AG09319 (cell line): ENCODE measurements at places on chromosomes 1 and 21.
A peak's percentile ranks its signal among the peaks of the same experiment; 100 is the strongest.

DNA sequence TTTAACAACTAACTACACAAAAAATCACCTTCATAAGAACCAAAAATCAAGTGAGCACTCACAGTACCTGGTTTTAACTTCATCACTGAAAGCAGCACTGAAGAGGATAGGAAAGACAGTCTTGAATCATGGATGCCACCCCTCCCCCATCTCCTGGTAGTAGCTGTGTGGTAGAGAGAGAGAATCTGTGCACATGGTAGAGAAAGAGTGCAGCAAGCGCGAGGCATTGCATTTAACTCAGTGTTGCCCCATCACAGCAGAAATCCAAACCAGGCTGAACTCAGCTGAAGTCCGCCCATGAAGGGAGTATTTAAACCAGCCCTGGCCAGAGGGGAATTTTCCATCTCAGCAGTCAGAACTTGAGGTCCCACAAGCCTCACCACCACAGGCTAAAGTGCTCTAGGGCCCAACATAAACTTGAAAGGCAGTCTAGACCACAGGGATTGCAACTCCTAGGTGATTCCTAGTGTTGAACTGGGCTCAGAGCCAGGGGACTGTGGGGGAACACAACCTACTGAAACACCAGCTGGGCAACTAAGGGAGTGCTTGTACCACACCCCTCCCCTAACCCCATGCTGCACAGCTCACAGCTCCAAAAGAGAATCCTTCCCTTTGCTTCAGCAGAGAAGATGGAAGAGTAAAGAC is 38.4 kb downstream of the VAV3 start:
- DNase-seq: no peak

DNA sequence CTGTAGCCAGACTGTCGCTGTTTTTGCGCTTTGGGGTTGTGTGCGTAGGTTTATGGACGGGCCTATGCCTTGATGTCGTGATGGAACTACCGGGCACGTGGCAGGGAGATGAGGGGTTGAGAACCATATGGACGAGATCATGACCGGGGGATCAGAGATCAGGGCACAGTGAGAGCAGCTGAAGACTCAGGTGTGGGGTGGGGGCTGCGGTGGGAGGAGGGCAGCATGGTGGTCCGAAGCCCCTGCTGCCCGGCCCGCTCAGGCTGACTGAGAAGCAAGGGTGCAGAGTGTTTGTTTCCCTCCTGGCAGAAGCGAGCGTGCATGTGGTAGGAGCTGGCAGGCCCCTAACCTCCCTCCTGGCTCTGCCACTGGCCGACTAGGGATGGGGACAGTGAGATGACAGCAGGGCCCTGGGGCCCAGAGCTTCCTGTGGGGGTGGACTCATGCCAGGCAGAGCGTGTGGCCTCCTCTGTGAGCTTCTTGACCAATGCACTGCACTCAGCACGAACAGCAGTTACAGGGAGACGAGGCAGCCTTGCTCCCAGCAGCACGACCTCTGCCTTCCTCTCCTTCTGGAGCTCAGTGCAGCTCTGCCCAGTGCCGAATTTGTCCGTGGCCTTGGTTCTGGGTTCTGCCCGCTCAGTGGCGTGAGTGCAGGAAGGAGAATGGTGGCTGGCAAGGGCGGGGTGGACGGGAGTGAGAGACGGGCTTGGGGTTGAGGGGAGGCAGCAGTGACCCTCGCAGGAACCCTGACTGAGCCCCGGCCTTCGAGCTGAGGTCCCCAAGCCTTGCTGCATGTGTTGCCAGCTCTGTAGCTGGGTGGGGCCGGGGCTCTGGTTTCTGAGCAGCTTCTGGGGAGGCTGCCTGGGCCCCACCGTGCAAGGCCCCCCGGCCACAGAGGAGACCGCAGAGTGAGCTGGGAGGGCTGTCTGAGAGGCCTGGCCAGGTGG is 22.2 kb upstream of the LRRC3 start:
- no peak for DNase-seq

DNA sequence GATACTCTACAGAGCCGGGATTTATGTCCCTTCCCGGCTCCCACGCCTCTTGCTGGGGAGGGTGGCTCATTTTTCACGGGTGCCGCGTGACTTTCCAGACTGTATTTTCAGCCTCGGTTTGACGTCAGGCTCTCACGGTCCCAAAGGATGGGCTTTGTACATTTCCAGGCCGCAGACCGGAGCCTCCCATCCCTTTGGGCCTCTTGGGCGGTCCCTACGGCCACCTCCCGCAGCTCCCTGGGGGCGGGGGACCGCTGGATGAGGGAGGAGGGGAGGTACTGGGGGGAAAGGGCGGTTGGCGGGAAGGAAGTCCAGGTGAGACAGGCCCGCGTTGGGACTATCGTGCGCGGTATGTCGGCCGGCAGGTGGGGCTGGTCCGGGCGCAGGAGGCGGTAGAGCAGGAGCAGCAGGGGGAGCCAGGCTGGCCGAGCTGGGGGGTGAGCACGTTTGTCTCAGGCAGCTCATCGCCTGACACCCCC is 17.9 kb downstream of the UBL4B start:
- DNase-seq: no peak

DNA sequence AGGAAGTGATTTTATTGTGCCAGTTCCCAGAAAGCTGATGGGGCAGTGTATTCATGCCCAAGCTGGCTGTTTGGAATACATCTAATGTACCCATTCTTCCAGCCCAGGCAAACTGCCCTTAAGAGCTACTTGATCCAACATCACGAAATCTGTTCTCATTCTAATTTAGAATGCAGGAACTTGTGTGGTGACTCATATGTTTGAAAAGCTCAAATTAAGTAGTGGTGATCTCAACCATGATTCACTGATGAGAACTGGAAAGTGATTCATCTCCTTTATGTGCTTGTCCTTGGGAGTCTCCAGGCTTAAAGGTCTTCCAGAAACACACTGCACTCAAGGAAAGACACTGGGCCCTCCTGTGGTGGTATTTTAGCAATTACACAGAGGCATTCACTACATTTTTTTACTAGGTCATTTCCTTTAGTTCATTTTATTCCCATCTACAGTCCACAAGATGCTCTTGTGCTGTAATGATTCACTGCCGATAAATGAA is 65.4 kb downstream of the RPE65 start:
- peak; percentile 97 for DNase-seq

DNA sequence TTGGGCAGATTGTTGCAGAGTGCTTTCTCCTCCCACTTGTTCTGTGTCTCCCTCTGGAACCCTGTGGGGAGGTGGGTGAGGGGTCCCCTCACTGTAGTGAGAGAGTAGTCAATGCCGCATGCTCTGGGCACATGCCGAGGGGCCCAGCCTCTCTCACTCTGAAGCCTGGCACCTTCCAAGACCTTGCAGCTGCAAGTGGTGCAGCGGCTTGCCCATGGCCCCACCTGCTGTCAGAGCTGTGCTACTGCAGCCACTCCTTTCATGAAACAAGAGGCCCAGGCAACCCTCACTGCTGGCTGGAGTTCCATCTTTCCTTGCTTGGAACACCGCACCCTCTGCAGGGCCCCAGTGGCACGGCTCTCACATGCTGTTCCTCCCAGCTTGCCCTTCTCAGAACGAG is 58.4 kb upstream of the COL6A1 start:
- DNase-seq: peak; percentile 49

GRCh38 chr1:169367096-169367685 is 406 bp downstream of the NME7 start:
- DNase-seq: no peak

GRCh38 chr1:47674189-47674588 is 236.3 kb downstream of the FOXD2 start:
- no peak for DNase-seq

DNA sequence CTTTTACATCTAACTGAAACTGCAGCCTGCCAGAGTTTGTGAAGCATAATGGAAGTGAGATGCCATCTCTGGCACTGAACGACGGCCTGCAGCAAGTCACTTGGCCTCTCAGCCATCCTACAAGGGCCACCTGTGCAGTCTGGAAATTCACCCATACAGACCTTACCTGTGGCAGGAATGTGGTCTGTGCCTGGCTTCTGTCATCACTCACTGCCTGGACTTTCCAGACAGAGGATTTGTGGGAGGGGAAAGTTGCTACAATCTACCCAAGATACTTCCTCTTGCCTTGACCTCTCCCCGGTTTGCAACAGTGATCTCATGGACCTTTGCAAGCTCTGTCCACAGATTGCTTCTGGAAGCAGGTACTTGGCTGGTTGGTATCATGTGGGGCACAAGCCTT is 58.4 kb upstream of the ATP1B1 start:
- no peak for DNase-seq

GRCh38 chr1:92945748-92946270 is 15.5 kb downstream of the DIPK1A start:
- DNase-seq: no peak

GRCh38 chr1:109091078-109091838 is 694 bp downstream of the TMEM167B start:
- DNase-seq: no peak

DNA sequence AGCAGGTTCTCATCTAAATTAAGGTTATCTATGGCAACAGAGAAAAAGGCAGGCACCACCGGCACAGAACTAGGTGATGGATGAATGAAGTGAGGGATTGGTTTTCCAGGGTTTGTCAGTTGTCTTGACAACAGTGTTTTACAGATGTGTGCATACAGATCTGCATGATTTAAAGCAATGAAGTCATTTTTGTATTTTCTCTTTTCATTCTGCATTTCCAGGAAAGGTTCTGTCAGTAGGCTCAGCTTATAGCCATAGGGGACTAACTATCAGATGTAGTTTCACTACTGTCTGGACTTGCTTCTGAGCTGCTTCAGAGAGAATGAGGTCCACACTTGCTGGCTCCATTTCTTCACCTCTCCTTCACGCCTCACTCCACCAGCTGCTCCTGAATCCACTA is 98.2 kb upstream of the LMO4 start:
- DNase-seq: no peak

DNA sequence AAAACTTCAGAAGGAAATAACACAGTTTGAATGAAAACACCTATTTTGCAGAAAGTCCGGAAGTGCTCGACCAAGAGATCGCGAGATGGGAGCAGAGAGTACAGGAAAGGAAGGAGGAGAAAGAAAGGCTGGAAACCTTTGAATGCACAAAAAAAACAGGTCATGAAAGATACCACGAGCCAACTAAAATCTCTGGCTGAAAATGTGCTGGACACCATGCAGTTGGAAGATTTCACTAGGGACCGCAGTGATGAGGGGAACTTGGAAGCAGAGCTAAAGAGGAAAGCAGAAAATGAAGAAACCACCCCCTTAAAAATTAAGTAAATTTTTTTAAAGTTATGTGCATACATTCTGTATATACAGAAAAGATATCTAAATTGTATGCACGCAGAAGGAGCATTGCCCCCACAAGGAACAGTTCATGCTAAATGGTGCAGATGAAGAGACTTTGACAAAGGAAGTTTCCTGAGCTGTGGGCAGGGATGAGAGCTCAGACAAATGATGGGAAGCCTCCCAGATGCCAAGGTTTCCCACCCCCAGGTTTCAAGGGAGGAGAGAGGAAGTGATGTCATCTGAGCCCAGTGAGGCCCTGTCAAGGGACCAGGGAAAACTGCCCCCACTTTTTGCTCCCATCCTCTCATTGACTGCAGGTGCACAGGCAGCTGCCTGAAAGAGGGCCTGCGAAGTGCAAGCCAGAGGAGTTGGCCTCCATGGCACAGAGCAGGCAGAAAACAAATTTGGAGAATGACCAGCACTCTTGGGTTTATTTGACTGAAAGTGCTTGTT is 52.5 kb downstream of the ETS2 start:
- no peak for DNase-seq

DNA sequence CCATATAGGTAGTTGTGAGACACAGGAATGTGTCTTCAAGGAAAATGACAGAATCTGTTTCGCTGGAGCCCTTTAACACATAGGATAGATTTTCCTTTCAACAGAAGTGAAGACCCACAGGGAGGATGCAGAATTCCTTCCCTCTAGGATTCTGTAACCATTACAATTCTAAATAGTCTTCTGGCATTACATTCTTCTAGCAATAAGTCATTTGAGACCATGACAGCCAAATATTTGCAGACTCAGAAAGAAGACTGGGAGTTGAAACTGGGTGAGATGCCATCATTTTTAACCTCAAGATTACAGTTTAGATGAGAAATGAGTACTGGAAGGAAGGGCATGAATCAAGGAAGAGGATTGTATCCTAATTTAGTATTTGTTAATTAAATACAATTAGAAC is 61.6 kb downstream of the ZBTB18 start:
- no peak for DNase-seq

- no peak for DNase-seq
These were observed 95.1 kb downstream of the DNTTIP2 start for GRCh38 chr1:93783876-93784275.

DNA sequence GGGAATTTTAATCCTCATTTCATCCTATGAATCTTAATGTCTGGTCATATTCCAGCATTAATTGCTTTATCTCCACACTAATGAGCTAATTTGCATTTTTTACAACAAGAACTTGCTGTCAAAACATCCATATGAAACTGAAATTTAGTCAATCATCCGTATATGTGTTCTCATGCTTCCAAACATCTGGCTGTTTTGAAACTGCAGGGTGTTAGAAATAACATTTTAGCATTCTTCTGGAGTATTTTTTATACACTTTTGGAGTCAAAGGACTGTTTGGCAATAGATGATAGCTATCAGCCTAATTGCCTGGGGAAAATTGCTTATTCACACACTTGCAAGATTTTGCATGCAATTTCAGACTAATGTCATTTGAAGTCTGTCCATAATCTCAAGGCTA is 1639.3 kb downstream of the KCNT2 start:
- DNase-seq: no peak

GRCh38 chr1:199612976-199613774 is 414.3 kb upstream of the NR5A2 start:
- no peak for DNase-seq

GRCh38 chr1:213131851-213132655 is 81.0 kb downstream of the RPS6KC1 start:
- no peak for DNase-seq

DNA sequence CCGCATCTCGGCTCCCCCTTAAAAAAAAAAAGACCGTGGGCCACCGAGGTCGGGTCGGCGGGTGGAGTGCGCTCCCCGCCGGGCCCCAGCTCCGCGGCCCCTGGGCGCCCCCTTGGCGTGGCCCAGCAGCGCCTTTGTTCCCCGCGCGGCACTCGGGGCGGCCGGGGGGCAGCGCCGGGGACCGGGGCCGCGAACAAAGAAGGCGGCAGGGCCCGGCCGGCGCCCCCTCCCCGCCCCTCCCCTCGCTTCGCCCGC is 571 bp downstream of the MARCKSL1 start:
- DNase-seq: no peak

- DNase-seq: no peak
These were observed 128.7 kb downstream of the MAB21L3 start for GRCh38 chr1:116239916-116240315.

DNA sequence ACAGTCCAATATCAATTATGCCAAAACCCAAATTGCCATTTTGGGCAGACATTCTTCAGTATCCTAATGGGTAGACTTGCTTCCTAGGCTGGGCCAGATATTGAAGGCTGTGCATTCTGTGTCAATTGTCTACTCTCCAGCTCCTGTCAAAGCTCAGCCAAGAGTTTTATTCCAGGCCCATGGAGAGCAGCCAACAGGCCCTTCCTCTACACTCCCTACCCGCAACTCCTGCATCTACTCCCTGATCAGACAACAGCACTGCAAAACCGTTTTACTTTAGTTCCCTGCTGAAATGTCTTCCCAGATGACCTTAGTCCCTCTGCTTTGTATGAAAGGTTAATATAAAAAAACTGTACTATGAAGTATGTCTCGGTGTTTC is 6.6 kb upstream of the ADORA3 start:
- DNase-seq: no peak
